Ureter (tissue), 1 donor: ENCODE measurements at places on chromosomes 11 and 22. TPM values are rescaled to one million over a fixed set of nuclear protein-coding genes. Genes with fewer than 3 reads are reported as not detected.

Gene PRPF19
- total RNA-seq: 113 TPM

Gene IL17REL
- not detected for total RNA-seq

Gene KCNJ11
- 0.70 TPM for total RNA-seq

Gene OR4D5
- total RNA-seq: not detected

Gene SCN4B
- 1.4 TPM for total RNA-seq

Gene TRPM5
- 0.60 TPM for total RNA-seq

Gene PANX1
- total RNA-seq: 14.5 TPM

Gene PRR5L
- total RNA-seq: 32.9 TPM

Gene CHCHD10
- total RNA-seq: 232 TPM

Gene KCNQ1
- 63.0 TPM for total RNA-seq

Gene STX3
- 31.8 TPM for total RNA-seq

Gene TNNI2
- 45.0 TPM for total RNA-seq

Gene ZW10
- total RNA-seq: 15.1 TPM

Gene RASL10A
- 5.3 TPM for total RNA-seq
